ENCODE measurements at places on chromosomes 3 and 15.

- DNase-seq = peak; percentile 74
These were observed 84.0 kb downstream of the LIPC start for GRCh38 chr15:58515807-58516206.

- no peak for DNase-seq
These were observed 38.0 kb downstream of the BBS4 start for GRCh38 chr15:72724028-72724427.

GRCh38 chr15:32636410-32636809, 5.1 kb upstream of the SCG5 start:
- DNase-seq = no peak

- DNase-seq = no peak
These were observed 478.9 kb downstream of the ERC2 start for GRCh38 chr3:55989366-55989765.

DNA sequence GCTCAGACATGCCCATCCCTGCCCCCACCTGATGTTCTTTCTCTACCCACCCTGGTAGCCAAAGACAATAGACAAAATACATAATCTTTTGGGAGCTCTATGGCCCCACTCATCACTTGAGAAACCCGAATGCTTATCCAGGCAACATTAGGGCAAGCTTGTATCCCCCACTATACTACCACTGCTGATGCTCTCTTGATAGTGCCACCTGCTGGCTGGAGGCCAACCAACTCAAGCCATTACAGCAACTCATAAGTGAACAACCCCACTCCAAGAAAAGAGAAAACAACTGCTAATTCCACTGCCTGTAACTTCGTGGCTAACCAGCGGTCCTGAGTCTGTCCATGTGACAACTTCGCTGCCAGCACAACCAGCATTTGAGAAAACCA, 342.5 kb upstream of the TGFBR2 start:
- no peak for DNase-seq

DNA sequence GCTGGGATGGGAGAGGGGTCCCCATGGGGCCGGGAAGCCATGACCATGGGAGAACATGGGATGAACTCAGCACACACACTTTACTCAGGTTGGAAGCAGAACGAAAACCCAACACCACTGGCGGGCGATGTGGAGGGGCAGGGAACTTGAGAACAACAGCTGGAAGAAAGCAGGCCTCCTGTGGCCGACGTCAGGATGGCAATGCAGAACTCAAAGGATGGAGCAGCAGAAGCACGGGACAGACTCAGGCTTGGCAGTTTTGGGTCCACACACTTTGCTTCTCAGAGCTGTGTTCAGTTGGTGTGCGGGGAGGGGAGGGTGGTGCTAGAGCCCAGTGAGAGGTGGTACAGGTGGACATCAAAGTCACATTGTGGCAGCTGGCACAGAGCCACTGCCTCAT, 80.7 kb downstream of the SEC22A start:
- no peak for DNase-seq

DNA sequence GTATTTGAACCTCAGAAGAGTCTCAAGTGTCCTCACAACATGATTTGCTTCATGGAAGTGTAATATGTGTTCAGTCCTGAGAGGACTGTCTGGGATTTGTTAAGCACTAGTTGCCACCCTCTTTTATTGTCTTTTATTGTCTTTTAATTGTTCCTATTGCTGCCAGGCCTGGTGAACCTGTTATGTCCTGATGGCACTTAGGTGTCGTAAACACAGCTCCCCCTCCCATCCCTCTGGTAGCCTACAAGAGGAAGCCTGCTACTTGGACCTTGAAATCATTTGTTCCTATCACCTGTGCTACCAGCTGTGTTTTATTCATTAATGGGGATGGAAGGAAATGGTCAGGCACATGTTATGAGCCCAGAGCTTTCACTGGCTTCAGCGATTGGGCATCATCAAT, 19.3 kb downstream of the CCNB2 start:
- no peak for DNase-seq

DNA sequence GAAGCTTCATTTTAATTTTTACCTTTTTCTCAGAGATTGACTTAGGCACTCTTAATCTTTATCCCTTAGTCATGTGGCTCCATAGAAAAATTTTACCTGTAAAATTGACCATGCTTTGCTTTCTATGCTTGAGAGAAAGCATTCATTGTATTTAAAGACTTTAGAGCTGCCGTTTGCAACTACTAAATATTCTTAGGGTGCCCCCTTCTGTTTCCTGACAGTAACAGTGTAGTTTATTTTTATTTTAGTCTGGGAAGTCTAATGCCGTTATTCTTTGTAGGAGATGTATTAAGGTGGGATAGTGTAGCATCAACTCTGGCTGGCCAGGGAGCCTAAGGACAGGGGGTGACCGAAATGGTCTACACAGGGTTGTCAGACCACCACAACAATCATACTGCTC, 84.5 kb upstream of the SYNPR start:
- DNase-seq = no peak

DNA sequence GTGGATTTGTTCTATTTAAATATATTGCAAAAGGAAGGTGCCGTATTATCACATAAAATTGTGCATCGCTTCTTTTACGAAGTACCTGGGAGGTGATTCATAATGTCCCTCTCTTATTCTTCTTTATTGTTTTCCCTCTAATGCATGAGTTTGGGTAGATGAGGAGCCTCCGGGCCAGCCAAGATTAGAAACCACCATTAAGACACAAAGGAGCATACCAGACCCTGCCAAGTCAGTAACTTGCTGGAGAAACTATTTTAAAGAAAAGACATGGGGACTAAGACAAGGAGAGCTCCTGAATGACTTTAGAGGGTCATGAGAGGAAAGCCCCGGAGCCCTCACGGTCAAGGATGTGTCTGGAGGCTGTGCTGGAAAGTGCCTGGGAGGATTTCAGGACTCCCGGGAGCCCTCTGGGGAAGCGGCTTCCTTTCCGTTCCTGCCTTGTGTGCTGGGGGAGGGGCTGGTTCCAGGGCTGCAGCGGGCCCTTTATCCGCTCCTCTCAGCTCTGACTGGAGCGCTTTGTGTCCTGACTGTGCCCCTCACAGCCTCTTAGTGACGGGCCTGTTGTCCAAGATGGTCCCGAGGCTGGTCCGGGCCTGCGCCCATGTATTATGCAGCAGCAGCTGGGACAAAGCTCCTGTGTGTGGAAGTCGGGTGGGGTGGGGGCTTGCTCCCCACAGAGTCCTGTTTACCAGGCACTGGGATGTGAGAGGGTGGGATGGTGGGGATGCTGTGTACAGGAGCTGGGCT, 35.7 kb downstream of the CORO2B start:
- no peak for DNase-seq

- no peak for DNase-seq
These were observed 211.8 kb upstream of the RGMA start for GRCh38 chr15:93300796-93301195.

- no peak for DNase-seq
These were observed 334.5 kb downstream of the EPHA6 start for GRCh38 chr3:97148931-97149330.

- no peak for DNase-seq
These were observed 21.0 kb downstream of the ZNF385D start for GRCh38 chr3:21729888-21730459.

DNA sequence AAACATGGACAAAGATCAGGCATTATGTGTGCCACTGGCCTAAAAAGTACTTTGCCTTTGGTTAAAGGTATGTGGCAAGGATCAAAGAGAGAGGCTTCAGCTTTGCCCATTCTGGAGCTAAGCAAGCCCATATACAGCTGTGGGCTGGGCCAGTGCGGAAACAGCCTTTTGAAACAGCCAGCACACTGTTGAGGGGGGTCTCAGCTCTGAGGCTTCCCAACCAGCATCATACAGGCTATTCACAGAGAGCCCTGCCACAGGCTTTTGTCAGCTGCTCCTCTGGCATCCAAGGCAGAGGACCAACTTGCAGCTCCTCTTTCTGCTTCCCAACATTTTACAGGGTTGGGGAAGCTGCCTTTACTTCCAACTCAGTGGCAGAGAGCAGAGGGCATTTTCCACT, 63.2 kb upstream of the FOXB1 start:
- no peak for DNase-seq

- DNase-seq = no peak
These were observed 97.2 kb upstream of the COL8A1 start for GRCh38 chr3:99541181-99541580.

- DNase-seq = no peak
These were observed 1238.2 kb downstream of the ROBO1 start for GRCh38 chr3:78529601-78530000.

DNA sequence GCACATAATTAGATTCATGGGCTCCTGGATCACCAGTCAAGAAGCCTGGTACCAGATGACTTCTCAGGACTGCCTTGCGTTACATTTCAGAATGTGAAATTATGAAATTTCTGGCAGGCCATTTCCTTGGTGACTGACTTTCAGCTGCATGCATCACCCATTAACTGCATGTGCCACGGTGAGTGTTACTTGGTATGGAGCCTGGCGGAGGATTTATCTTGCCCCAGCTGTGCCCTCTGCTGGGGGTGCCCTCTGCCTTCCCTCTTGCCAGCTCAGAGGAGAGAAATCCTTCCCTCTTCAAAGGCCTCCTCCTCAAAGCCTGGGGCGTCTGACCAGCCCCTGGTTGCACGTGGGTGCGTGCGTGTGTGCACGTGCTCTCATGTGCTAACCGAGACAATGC, 57.7 kb upstream of the CTSH start:
- peak; percentile 55 for DNase-seq

DNA sequence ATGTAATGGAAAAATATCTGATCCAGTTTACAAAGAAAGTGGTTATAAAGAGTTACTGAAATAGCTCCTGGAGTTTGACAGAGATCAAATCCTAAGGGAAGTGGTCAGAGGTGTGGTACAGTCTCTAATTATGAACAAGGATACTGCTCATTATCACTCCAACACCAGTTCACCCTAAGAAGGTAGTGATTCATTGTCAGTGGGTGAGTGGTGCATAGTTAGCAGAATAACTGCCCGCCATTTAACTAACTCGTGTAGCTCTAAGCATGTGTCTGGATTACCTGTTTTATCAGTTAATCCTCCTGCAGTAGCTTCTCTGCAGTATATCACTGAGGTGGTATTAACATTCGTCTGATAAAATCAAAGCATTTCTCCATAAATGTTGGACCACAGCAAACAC, 700.1 kb downstream of the NLGN1 start:
- no peak for DNase-seq

GRCh38 chr3:38003817-38004414, 13.3 kb downstream of the VILL start:
- DNase-seq = no peak

- DNase-seq = no peak
These were observed 67.3 kb upstream of the MFGE8 start for GRCh38 chr15:88980498-88980897.

DNA sequence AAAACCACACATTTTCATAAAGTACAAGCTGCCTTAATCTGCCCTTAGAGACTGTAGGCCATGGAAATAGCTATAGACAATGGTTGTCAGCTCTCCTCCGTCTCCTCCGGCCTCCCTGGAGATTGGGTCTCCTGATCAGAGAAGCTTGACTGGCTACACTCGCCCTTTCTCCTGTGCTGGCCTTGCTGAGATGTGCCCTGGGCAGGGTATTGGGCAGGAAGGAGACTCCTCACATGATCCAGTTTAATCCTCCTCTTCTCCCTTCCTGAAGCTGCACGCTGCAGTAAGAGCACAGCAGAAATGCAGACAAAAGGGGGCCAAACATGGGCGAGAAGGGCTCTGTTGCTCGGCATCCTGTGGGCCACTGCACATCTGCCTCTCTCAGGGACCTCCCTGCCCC, at the start of gene SLC24A5:
Gene SLC24A5 (plus strand): TSS at position 246 of the 400 bp plus-strand sequence. CDS start 55 bp downstream, at position 301.
- no peak for DNase-seq

DNA sequence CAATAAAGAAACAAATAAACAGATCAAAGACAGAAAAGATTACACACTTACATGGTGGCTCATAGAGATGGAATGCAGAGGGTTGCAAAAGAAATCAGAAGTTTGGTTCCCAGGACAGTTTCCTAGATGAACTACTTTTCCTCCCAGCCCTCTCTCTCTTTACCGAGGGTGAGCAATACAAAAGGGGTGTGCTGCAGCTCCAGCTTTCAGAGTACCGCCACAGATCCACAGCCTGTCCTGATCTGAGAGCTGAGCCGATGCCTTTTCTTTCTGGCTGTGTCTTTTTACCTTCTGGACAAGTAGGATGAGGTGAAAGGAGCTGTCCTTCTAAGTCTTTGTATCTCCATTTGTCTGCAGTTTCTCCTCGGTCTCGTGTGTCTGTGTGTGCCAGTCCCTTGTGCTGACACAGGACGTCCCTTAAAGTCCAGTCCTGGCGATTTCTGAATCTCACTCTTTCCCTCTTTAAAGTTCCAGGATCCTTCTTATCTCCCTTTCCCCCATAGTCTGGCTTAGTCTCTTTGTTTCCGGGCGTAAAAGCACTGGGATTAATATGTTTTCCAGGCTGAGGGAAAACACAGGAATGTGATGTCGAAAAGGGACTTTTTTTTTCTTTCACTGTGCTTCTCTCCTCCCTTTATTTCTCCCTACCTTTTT, 540 bp downstream of the CCDC80 start:
- DNase-seq = no peak

GRCh38 chr15:94453227-94453988, 222.0 kb downstream of the MCTP2 start:
- peak; percentile 48 for DNase-seq

DNA sequence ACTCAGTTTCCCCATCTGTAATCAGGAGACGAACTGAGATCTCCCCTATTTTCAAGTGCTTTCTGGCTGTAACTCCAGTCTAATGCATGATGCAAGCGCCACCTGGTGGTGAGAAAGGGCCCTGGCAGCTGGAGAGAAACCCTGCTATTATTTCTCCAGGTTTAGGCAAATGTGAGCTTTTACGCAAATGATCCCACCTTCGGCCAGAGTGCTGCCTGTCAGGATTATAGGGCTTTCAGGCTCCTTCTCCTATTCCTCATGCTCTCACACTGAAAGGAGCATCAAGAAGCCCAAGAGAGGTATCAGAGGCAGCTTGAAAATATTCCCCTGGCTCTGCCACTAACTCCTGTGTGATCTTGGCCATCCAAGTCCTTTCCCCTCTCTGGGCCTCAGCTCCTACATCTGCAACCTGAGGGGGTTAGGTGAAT, 93.9 kb upstream of the RASGRF1 start:
- peak; percentile 49 for DNase-seq

GRCh38 chr3:15171096-15171495, 35.0 kb upstream of the CAPN7 start:
- DNase-seq = peak; percentile 15

DNA sequence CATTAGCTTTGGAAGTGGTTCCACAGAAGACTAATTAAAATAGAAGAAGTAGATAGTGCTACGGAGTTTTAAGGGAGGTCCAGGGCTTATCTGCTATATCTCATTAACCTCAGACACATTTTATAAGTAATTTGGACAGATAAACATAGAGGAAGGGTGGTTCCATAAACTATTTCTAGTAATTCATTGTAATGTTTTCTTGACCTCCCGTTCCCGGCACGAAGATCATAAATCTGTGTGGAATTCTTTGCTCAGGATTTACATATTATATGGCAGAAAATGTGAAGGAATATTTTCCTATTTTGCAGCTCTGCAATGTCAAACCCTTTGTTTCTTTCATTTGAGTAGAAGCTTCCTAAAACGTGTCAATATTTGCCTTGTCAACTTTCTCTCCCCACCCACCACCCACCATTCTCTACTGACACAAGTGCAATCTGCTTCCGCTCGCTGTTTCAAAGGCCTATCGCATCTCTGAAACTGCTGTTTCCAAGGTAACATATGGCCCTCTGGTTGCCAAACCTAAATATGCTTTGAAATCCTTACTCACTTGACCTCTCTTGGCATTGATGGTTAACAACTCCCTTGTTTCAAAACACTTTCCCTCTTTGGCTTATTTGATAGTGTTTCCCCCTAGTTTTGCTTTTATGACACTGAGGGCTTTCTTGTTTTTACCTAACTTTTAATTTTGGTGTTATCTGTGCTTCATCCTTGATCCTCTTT, 21.4 kb upstream of the PLSCR5 start:
- no peak for DNase-seq

Data from inflammatory macrophage treated with lipopolysaccharide for 1 hour (primary cell).